NCI-H1092 treated with DMSO at 0.1 percent for 48 hours (cell line): ENCODE measurements at places on chromosomes 5 and 9.

GRCh38 chr5:19795218-19795617 lies 192.8 kb downstream of the CDH18 start:
- no peak for DNase-seq

DNA sequence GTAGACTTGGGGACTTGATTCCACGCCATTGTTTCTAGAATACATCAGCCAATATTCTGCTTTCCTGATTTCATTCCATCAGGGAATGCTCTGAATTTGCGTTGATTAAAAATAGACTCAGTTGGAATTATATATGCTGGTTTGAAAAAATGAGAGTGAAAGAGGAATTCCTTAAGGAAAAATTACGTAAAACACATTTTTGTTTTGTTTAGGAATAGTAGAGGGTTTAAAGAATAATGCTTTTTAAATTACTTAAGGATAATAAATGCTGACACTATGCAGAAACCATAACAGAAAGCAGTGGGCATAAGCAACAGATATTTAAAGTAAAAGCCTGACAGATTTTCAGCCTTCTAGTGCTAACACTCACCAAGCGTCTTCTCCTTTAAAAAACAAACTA lies 235.0 kb downstream of the ADAMTS6 start:
- no peak for DNase-seq

DNA sequence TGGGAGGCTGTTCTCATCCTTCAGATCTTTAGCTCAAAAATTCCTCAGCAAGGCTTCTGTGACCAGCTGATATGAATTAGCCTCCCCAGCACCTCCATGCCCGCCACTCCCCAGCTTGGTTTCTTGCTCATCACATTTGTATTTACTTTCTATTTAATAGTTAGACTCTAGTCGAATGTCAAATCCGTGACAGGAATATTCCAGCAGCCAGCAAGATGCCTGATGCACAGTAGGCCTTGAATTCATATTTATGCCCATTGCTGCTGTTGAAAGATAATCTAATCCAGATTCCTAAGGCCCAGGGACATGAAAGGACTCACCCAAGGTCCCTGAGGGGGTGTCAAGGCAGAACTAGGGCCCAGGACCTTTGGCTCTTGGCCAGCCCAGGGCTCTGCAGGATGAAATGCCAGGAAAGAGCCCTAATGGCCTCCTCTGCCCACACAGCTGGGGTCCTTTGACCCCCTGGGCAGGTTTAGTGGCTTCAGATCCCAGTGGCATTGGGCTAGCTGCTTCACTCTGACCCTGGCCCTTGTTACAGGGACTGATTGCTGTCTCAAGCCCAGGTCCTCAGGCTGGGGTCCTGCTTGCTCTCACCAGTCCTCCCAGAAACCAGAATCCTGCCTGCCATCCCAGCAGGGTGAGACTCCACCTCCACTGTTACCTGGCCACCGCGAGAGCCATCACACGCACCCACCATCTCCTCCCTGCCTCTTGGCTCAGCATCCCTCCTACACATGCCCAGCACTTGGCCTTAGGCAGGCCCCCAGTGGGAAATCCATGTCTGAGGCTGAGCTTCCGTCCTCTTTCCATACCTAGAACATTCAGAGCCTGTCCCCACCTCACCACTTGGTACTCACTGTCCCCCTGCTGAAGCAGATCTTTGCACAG lies 7.3 kb downstream of the CSF1R start:
- DNase-seq: no peak

GRCh38 chr5:57843059-57843367 lies 360.4 kb upstream of the ACTBL2 start:
- DNase-seq: no peak
